CD4-positive, alpha-beta T cell treated with Interleukin-21 for 1 hour (primary cell): ENCODE measurements at places on chromosomes 6 and 20.

- DNase-seq, result no peak
Measured at GRCh38 chr20:15138548-15139126, 801.2 kb upstream of the FLRT3 start.

DNA sequence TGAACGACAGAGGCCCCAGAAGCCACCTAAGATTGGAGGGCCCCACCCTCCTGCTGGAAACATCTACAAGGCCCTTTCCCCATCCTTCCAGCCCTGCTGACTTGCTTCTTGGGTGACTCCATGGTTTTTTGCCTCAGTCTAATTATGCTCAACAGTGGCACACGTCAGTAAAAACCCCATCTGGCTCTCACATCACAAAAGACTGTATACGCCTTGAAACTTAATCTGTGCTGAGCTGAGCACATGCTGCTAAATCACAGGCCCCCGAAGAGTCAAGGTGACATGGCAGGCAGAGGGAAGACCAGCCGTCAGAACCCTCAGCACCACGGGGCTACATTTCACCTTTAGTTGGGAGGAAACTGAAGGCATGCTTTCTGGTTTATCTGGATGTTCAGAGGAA, 323.1 kb downstream of the CDH26 start:
- DNase-seq, result no peak

DNA sequence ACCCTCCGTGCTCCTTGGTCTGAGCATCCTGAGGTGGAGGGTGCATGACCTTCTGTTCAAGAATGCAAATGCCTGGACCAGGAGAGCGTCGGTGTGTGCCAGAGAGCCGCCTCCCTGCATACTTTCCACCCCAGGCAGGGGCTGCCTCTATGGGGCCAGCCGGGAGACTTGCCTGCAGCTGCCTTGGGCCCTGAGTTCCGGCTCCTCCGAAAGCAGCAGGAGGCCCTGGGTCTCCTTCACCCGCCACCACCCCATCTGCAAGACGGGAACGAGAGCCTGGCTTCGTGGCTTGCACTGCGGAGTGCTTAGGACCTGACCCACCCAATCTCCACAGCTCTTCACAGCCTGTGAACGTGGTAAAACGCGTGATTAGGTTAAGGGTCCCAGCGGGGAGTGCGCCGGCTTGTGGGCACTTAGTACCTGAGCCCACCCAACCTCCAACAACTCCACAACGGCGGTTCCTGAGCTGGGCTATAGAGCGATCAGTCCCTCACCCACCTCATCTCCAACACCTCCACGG, 16.4 kb downstream of the BHLHE23 start:
- no peak for DNase-seq

GRCh38 chr6:98808541-98809210, 25.7 kb upstream of the POU3F2 start:
- no peak for DNase-seq

GRCh38 chr6:15880262-15880973, 217.6 kb upstream of the DTNBP1 start:
- DNase-seq, result no peak

DNA sequence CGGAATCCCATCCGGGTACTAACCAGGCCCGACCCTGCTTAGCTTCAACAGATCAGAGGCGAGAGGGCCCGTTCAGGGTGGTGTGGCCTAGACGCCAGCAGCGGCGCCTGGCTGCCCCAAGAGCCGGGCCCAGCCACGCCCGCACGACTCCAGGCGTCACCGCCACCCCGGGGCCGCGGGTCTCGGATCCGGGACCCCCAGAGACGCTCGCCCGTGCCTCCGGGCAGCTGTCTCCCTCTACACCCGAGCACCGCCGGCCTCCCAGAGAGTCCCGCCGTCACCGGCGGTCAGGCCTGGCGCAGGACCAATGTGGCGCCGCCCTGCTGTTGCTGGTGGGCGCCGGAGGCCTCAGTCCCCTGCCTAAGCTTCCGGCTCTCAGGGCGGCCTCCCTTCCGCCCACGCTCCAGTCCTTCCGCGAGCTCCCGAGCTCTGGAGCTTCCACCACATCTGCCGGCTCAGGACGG, 441.2 kb upstream of the DEFB115 start:
- DNase-seq, result no peak

DNA sequence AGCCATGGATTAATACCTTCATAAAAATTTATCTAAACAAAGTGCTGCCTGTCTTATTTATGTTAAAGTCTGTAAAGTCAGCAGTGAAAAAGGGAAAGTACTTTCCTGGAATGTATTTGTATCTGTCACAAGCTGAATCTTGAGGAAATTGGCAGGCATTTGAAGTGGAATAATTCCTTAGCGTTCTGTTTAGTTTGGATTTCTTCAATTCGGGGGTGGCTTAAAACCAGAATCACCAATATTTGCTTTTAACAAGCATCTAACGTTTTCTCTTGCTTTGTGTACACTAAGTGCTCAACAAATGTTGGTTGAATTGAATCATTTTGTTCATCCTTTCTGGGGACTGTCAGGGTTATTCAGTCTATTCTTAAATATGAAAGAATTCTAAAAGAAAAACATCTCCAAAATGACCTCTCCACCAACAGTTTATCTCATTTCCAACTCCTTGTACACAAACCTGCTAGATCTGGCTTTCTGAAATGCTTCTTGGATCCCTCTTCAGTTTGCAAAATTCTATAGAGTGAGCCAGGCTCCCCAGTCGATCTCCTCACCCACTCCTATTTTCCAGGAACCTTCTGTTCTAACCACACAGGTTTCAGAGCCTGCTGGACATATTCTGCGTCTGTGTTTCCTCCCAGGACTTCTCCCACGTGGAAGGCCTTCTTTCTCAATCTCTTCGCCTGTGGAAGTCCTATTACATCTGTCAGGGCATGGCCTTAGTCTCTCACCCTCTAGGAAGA, 2.0 kb upstream of the NPEPL1 start:
- DNase-seq, result no peak

DNA sequence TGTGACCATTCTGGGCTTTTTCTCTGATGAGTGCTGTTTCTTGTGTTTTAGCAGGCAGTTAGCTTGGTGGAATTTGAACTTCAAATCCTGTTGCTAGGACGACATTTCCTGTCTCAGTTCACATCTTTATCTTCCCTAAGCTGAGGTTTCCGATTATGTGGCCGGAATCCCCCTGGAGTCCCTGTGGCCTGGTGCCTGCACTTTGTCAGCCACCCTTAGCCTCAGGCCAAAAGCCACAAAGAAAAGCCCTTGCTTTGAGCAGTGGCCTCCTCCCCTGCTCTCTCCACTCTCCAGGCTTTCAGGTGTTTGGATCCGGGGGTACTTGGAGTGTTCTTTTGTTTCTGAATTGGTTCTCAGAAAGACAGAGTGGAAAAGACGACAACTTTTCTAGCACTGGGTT, 59.9 kb upstream of the PMEPA1 start:
- DNase-seq, result no peak

GRCh38 chr6:13466304-13467215, 20.8 kb downstream of the GFOD1 start:
- DNase-seq, result no peak

DNA sequence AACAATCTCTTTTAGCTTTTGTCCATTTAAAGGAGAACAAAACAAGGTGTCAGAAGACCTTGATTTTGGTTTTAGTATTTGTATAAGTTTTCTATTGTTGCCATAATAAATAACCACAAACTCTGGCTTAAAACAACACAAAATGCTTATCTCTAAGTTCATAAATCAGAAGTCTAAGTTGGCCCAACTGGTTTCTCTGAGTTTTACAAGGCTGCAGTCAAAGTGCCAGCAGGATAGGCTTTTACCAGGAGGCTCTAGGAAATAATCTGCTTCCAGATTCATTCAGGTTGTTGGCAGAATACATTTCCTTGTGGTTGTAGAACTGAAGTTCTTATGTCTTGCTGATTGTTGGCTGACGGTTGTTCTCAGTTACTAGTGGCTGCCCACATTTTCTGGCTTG, 147.2 kb upstream of the HMGCLL1 start:
- DNase-seq, result no peak

DNA sequence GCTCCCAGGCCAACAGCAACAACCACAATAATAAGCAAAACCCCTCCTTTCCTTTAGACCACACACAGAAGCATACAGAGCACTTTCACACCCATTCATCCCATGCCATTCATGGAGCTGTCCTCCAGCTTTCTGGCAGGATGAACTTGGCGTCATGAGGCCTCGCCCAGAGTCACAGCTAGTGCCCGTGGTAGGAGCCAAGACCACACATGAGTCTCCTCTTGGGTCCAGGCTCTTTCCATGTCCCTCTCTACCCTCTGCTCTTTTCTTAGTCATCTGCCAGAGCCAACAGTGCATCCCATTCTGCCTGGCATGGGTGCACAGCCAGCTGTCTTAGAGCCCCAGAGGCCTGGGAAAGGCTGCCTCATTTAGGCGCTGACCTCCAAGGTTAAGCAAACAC, 1.8 kb upstream of the TGM3 start:
- no peak for DNase-seq

DNA sequence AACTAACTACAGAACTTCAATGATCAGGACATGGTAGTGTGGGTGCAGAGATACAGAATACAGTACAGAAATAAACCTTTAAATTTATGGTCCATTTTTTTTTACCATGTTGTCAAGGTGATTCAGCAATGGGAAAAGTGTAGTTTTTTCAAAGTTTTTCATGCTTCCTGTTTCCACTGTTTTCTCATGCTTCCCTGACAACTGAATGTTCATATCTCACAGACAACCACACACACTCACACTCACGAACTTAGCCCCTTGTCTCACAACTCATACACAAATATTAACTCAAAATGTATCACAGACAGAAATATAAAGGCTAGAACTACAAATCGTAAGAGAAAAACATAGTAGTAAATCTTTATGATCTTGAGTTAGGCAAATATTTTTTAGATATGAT, 232.6 kb upstream of the CDYL start:
- DNase-seq, result no peak

DNA sequence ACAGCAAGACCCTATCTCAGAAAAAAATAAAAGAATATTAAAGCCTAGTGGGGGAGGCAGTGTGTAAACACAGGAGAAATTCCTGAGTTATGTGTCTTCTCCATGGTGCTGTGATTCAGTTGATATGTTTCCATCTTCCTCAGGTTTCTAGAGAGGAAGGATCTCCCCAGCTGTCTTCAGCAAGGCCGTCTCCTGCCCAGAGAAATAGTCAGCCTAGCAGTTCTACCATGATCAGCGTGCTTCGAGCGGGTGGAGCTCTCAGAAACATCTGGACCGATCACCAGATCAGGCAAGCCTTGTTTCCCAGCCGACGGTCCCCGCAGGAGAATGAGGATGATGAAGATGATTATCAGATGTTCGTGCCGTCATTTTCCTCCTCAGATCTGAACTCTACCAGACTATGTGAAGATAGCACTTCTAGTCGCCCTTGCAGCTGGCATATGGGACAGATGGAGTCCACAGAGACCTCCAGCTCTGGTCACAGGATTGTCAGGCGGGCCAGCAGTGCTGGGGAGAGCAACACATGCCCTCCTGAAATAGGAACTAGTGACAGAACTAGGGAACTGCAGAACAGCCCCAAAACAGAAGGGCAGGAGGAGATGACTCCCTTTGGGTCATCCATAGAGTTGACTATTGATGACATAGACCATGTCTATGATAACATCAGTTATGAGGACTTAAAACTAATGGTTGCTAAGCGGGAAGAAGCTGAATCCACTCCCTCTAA, 34.9 kb upstream of the MTHFD1L start:
- no peak for DNase-seq

DNA sequence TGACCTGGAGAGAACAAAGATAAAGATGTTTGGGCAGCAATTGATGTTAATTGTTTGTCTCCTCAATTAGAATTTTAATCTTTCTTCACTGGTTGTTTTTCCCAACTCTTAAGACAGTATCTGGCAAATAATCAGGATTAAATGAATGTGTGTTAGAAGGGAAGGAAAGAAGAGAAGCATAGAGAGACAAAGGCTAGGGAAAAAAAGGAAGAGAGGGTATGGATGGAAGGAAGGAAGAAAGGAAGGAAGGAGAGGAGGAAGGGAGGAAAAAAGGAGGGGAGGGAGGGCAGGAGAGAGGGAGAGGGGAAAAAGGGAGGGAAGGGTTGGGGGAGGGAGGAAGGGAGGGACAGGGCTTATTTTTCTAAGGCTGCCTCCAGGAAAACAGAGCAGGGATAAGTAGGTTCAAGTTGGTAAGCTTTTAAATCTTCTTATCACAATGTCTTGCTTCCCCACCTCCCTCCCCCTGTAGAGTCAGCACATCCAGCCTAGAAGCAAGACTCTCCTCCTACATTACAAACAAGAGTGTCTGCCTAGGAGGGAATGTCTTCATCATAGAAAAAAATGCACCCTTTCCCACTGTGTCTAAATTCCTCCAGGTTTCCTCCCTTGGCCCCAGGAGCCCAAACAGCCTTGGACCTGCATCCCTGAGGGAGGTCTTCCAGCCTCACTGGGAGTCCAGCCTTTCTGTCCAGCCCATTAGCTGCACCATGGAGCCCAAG, 447.8 kb upstream of the JARID2 start:
- DNase-seq, result no peak

GRCh38 chr6:12869816-12870432, 153.4 kb downstream of the PHACTR1 start:
- DNase-seq, result no peak

- DNase-seq, result no peak
Measured at GRCh38 chr6:46411456-46412197, 79.6 kb downstream of the RCAN2 start.

GRCh38 chr20:25576783-25577530, 8.4 kb downstream of the NINL start:
- no peak for DNase-seq

- no peak for DNase-seq
Measured at GRCh38 chr6:70124882-70125545, 177.9 kb downstream of the COL9A1 start.

GRCh38 chr6:3247255-3248146, 11.2 kb upstream of the PSMG4 start:
- no peak for DNase-seq

- no peak for DNase-seq
Measured at GRCh38 chr6:154996016-154996590, 988 bp downstream of the TIAM2 start.

DNA sequence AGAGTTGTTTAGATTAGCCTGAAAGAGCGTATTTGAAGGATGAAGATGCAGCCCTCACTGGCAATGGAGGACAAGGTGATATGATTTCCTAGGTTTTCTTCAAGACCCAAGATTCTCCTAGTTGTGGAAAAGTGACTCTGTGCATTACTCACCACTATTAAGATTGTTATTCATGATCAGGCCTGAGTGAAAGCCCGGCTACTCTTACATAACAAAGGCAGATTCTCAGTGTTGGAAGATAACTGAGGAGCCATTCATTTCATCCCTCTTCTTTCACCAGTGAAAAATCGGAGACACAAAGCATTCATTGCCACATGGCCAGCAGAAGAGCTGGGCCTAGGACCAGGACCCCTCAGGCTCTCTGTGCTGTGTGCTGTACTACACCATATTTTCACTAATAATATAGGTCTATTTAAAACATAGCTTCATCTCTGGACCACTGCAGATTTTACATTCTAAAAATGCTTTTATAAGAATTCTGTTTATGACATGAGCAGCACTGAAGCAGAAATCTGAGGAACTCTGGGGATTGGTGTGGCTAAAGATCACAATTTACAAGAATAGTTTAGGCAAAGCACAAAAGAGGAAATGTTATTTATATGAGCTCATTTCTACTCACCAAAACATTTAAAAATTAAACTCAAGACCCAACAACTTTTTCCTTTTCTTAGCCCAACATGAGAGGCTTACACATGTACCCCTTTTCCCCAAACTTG, 181.9 kb upstream of the CCN2 start:
- DNase-seq, result no peak
